CD4-positive, alpha-beta T cell treated with Interleukin-4 for 4 hours (primary cell): ENCODE measurements at places on chromosomes 5 and 9.
A peak's percentile ranks its signal among the peaks of the same experiment; 100 is the strongest.

- DNase-seq: no peak
These were observed 527.8 kb downstream of the AGTPBP1 start for GRCh38 chr9:85213650-85214607.

DNA sequence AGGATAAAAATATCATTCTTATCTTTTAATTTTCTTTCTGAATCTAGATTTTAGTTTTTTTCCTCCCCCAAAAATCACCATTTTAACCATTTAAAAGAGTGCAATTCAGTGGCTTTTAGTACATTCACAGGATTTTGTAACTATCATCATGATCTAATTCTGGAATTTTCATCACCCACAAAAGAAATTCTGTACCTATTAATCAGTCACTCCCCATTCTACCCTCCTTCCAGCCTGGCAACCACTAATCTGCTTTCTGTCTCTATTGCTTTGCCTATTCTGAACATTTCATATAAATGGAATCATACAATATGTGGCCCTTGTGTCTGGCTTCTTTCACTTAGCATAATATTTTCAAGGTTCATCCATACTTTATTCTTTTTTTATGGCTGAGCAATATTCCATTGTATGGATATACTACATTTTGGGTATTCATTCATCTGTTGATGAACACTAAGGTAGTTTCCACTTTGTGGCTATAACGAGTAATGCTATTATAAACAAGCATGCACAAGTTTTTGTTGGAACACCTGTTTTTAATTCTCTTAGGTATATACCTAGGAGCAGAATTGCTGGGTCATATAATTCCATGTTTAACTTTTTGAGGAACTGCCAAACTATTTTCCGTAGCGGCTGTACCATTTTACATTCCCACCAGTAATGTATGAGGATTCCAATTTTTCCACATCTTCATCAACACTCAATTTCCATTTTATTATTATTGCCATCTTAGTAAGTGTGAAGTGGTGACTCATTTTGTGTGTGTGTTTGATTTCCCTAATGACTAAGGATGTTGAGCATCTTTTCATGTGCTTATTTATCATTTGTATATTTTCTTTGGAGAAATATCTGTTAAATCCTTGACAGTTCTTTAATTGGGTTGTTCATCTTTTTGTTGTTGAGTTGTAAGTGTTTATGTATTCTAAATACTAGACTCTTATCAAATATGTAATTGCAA lies 340.3 kb downstream of the CWC27 start:
- no peak for DNase-seq

DNA sequence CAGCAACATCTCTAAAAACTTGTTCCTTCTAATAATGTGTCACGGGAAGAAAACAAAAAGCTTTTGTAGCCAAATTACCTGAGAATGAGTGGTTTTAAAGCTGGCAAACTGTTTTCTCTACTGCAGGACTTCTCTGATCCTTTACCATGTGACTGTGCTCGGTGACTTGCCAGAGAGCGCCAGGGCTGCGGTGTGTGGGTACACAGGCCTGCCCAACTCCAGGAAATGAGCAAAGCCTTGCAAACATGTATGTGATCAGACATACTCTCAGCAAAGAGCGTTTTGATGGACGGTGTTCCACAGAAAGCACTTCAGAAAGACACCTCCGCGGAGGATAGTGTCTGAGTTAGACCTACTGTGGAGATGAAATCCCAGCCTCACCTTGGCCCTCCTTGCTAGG lies 157.3 kb downstream of the SPOCK1 start:
- DNase-seq: no peak

- DNase-seq: no peak
These were observed 1.9 kb downstream of the FOXB2 start for GRCh38 chr9:77021291-77021894.

DNA sequence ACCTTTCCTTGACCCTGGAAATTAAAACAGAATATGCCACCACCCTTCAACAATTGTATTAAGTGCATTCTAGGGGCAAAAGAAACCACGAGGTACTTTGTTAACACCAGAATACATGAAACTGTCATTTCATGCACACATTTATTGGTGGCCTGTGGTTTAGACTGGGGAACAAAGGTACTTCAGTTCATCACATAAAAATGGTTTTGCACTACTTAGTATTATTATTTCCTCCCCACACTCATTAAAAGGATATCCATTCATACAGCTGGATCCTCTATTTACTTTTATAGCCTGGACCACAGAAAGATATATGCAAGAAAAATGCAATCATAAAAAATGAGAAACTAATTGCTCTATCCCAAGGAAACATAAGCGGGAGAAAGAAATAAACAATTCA lies 230.9 kb downstream of the EFNA5 start:
- DNase-seq: no peak

- no peak for DNase-seq
These were observed 71.5 kb downstream of the NR6A1 start for GRCh38 chr9:124699575-124699974.

DNA sequence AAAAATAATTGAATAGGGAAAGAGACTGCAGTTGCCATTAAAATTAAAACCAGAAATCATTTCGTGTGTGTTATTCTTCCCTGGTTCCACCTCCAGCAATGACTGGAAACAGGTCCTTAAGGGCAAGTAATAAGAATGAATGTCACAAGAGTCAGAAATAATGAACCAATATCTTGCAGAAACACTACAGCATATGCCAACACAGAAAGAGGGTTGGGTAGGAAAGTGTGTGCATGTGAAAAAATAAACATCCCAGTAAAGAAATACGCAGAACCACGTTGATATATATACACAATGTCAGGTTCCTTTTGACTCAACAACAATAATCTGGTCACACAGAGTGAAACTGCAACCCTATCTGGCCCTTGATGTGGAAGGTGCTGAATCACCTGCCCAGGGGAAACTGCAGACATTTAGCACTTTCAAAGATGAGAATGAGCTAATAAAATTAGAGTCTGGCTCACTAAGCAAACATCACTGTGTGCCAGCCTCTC lies 15.0 kb downstream of the HMHB1 start:
- DNase-seq: peak; percentile 42

- no peak for DNase-seq
These were observed 124.2 kb upstream of the ATP10B start for GRCh38 chr5:160976181-160976580.

DNA sequence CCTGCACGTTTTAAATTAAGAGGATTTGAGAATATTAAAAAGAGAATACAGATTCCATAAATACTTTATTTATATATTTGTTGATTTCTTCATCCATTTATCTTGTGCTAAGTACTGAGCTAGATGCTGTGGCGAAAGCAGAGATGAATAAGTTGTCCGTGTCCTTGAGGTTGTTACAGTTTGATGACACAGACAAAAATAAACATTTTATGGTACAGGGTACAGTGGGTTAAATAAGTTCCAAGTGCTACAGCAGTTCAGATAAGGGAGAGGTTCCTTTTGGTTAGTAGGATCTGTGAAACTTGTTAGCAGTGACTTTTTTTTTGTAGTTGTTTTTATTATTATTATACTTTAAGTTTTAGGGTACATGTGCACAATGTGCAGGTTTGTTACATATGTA lies 50.2 kb downstream of the MACIR start:
- no peak for DNase-seq

GRCh38 chr5:173108914-173109313 lies 35.4 kb upstream of the BNIP1 start:
- no peak for DNase-seq
